ENCODE measurements at places on chromosomes 11 and 22. TPM values are rescaled to one million over a fixed set of nuclear protein-coding genes. Genes with fewer than 3 reads are reported as not detected.

Gene RNH1
- 176 TPM for polyA plus RNA-seq

Gene SLC22A9
- not detected for polyA plus RNA-seq

Gene GGTLC2
- polyA plus RNA-seq: not detected

Gene ANO1
- 0.09 TPM for polyA plus RNA-seq

Gene MS4A4A
- not detected for polyA plus RNA-seq

Gene TRIM64
- not detected for polyA plus RNA-seq

Gene ZC3H7B
- polyA plus RNA-seq: 7.2 TPM

Gene PVALB
- polyA plus RNA-seq: not detected

Gene PNPLA5
- not detected for polyA plus RNA-seq

Gene YAP1
- 48.4 TPM for polyA plus RNA-seq

Gene ANKK1
- not detected for polyA plus RNA-seq
